ENCODE measurements at places on chromosomes 3 and 15.

DNA sequence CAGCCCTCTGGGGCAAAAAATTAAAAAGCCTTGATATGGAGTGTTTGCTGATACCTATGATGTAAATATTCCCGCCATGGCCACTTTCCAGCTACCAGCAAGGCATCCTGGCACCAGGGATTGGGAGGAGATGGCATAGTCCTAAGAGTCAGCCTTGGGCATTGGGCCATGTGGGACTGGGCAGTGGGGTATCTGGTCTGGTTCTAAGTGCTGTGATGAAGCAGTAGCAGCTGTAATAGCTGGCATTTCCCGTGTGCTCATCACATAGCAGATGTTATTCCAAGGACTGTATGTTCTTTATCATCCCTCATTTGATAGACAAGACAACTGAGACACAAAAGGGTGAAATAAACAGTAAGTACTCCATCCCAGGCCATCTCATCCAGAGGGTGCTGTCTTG, 6.9 kb upstream of the SACM1L start:
- DNase-seq: no peak

- DNase-seq: no peak
Measured at GRCh38 chr3:179194931-179195330, 46.8 kb downstream of the PIK3CA start.

GRCh38 chr3:171260466-171260865, 199.7 kb downstream of the TNIK start:
- DNase-seq: no peak

GRCh38 chr3:129034642-129035041, 25.9 kb upstream of the GP9 start:
- DNase-seq: no peak

- no peak for DNase-seq
Measured at GRCh38 chr3:128078322-128078721, 26.1 kb downstream of the SEC61A1 start.

GRCh38 chr3:13710251-13710650, 161.3 kb downstream of the FBLN2 start:
- DNase-seq: no peak

GRCh38 chr3:111362381-111363009, 179.5 kb upstream of the CD96 start:
- no peak for DNase-seq

GRCh38 chr3:33419948-33420347, 20.3 kb downstream of the UBP1 start:
- no peak for DNase-seq

DNA sequence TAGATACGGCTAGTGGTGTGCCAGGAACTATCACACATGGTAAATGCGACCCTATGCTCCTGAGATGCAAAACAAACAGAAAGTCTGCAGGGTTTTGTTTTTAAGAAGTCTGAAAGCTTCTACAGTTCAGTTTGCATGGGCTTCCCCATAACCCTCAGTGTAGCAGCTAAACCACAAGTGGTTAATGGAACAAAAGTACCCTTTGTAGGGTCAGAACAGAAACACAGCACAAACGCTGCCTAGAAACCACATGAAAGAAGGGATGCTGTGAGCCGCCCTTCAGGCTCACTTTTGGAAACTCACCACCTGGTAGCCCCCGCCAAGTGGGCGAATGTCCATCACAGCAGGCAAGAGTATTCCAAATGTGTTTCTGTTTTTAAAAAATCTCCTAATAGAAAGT, 46.2 kb downstream of the CTDSPL start:
- DNase-seq: no peak

DNA sequence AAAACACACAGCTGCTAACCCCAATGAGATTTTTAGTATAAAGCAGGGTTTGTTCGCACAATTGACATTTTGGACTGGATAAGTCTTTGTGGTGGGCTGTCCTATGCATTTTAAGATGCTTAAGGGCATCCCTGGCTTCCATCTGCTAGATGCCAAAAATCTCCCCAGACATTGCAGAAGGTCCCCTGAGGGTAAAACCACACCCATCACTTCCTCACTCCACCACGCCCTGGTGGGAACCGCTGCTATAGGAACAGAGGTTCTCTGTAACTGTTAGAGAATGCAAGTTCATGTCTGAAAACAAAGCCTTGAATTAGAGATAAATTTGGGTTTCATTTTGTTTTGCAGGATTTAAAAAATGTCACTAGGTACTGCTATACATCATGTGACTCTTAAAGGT, 67.7 kb downstream of the ARHGEF26 start:
- DNase-seq: no peak

DNA sequence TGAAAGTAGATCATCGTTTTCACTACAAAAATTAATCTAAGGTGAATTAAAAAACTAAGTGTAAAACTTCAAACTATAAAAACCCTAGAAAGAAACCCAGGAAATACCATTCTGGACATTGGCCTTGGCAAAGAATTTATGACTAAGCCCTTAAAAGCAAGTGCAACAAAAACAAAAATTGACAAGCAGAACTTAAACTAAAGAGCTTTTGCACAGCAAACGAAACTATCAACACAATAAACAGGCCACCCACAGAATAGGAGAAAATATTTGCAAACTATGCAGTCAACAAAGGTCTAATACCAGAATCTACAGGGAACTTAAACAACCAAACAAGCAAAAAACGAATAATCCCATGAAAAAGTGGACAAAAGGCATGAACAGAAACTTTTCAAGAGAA, 302.0 kb downstream of the CHST2 start:
- no peak for DNase-seq

- DNase-seq: no peak
Measured at GRCh38 chr15:40512440-40512839, 41.7 kb downstream of the CHST14 start.

- DNase-seq: no peak
Measured at GRCh38 chr3:79326642-79327041, 441.2 kb downstream of the ROBO1 start.
